ENCODE measurements at places on chromosomes 12 and 14.

DNA sequence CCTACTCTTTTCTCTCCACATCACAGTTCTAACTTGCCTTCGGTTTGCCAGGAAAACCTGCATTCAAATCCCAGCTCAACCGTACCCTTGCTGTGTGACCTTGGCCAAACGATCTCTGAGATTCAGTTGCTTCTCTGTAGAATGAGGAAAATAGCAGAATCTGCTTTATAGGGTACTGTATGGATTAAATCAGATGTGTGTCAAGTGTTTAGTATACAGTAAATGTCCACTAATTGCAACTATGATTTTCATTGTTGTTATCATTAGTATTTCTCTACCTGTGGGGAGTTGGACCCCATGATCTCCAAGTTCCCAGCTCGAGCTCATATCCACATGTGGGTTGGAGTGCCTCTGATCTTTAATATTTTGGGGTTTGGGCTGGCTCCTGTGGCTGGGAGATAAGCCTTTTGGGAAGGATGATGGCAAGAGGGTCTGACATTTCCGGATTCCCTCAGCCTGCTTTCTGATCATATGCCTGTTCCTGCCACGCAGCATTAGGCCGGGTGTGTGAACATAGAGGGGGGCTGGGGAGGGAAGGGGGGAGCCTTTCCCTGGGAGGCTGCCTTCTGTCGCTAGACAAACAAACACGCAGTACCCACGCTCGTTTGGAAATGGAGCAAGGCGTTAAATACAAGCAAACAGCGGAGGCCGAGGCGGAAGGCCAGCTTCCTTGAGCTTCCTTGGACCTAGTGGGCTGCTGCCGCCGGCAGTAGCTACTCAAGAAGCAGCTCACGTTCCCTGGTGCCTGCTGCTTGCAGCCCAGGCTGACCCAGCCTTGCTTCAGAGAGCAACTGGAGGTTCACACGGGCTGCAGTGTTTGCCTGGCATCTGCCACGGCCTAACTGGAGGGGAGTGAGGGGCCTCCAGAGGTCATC is 213.5 kb upstream of the LHX5 start:
- DNase-seq: no peak

- no peak for DNase-seq
Observed at GRCh38 chr12:19964549-19964948, 403.8 kb upstream of the PDE3A start.

- DNase-seq: no peak
Observed at GRCh38 chr14:86780876-86781510, 1212.0 kb downstream of the GALC start.

DNA sequence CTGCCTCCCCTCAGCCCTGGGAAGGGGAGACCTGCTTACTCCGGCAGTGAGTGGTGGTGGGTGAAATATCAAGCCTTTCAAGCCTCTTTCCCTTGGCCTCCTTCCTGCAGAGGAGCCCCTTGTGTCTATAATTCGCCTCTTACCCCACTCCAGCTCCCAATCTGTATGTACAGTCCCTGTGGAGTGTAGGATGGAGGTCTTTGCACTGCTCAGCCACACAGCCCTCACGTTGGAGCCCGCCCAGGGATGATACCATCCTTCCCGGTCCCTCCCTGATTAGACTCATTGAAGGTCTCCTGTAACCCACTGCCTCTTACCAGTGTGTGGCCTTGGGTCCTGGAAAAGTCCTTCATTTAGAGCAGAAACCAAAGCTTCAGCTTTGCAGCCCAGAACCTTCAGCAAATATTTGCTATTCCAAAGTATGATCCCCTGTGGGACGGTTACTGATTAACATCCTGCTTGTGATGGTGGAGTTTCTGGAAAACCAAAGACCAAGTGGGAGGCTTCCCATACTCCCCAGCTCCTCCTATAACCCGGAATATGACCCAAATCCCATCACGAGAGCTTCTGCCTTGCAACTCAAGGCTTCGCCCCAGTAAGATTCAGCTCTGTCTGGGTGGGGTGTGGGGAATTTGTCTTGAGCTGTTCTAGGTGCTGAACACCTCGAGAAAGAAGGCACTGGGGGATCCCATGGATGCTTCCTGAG is at the start of gene SERPINA10:
TSS of gene SERPINA10 (minus strand) at position 397 of the 706 bp plus-strand sequence. CDS start 2,675 bp downstream, outside the sequence.
- DNase-seq: no peak

- no peak for DNase-seq
Observed at GRCh38 chr12:85489194-85489593, 209.2 kb downstream of the ALX1 start.

- DNase-seq: no peak
Observed at GRCh38 chr14:61107869-61108493, 126.9 kb downstream of the SLC38A6 start.

- no peak for DNase-seq
Observed at GRCh38 chr14:20608383-20609110, 17.4 kb upstream of the RNASE12 start.

DNA sequence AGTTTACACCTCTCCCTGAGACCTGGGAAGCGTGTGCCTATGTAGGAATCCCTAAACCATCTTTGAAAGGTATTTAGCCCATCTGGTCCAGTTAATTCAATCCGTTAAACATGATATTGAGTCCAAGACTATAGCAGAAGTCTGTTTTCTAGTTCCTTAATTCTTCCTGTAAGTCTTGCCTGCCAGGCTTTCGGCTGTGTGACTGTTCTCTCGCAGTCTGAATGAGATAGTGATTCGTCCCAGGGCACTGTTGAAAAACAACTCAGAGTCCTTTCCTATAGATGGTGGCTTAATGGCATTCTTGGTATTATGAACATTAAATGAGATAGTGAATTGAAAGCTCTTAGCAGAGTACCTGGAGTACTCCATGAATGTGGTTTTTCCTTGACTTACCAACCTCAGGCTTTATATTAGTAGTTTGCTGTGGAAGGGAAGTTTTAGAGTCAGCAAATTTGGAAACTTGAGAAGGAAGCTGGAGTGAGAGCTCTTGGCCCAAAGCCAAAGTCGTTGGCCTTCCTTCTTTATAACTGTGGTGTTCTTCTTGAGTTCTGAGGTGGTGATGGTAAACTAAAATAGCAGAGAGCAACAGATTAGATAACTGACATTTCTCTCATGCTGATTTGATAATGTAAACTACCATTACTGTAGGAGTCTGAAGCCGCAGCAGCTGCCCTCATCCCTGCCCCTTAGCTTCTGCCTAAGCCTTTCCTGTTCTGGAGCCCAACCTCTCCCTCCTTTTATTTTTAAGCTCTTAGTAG is 76.5 kb downstream of the TGFB3 start:
- no peak for DNase-seq

- DNase-seq: no peak
Observed at GRCh38 chr14:37869633-37870032, 274.2 kb downstream of the TTC6 start.

DNA sequence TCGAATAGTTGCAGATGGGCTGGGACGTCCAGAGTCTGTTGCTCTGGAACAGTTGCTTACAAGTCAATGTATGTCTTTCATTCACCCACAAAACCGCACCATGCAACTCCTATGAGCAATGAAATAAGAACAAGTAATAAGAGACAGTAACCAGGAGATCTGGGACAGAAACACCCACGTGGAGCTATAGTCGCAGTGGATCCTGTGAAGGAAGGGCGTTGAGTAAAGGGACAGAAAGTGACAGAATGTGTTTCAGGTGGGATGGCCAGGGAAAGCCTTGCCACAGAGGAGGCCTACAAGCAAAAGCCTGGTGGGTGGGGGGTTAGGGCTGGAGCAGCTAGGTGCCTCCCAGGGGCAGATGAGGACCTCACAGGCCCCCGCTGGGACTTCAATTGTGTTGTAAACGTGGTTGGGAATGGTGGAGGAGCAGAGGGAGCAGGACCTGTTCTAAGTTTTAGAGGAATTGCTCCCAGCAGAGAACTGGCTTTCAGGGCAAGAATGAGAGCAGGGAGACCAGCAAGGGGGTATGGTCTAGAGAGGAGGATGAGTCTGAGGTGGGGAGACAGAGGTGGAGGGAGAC is 86.7 kb upstream of the FZD10 start:
- DNase-seq: no peak

- DNase-seq: peak; percentile 47
Observed at GRCh38 chr14:28494196-28494595, 272.4 kb upstream of the FOXG1 start.

GRCh38 chr12:69099201-69099837 is 140.1 kb upstream of the CPSF6 start:
- DNase-seq: no peak

DNA sequence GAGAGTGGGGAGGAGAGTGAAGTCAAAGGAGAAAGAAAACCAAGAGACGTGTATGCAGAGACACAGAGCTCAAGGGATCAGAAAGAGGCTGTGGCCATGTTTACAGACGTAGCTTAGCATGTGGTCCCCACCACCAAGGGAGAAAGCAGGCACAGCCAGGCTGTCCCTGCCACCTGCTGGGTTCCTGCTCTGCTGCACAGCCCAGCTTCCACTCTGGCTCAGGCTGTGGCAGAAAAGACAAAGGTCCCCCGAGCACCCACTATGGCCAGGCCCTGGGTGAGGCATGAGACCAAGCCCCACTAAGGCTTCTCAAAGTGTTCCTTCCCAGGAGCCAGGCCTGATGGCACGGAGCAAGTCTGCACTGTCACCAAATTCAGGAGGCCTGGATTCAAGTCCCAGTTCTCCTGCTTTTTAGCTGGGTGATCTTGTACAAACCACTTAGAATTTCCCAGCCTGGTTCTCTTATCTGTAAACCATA is 25.9 kb upstream of the COL2A1 start:
- DNase-seq: no peak

GRCh38 chr14:52455291-52456088 is 96.8 kb downstream of the TXNDC16 start:
- DNase-seq: no peak

DNA sequence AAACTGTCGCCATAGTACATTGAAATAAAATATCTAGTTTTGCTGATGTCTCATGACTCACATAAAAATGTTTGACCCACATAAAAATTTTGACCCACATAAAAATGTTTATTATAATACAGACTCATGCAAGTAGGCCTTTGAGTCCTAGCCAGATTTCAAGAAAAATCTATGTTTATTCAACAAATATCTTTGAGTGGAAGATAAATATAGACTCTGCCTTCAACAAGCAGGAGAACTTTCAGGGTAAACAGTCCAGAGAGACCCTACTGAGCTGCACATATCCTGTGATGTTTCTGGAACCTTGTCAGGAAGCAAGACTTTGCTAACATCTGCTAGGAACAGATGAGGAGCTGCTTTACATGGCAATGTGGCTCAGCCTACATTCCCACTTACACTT is 283.1 kb downstream of the MDGA2 start:
- no peak for DNase-seq

DNA sequence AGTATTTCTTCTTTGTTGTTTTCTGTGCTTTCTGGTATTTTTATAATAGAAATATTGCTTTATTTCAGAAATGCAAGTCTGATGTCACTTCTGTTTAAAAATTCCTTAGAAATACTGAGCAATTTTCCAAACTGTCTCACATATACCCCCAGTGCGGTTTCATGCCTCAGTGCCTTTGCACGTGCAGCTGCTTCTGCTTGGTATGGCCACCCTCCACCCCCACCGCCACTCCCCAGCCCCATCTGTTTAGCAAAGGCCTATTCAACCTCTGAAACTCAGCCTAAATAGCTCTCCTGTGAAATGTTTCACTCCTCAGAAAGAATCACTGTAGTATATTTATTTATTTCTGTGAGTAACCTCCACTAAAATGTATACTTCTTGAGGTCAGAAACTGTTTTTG is 52.3 kb downstream of the PPM1H start:
- DNase-seq: no peak

- DNase-seq: no peak
Observed at GRCh38 chr12:12529783-12530421, 32.8 kb downstream of the DUSP16 start.

- no peak for DNase-seq
Observed at GRCh38 chr14:82079553-82079952, 545.9 kb upstream of the SEL1L start.

DNA sequence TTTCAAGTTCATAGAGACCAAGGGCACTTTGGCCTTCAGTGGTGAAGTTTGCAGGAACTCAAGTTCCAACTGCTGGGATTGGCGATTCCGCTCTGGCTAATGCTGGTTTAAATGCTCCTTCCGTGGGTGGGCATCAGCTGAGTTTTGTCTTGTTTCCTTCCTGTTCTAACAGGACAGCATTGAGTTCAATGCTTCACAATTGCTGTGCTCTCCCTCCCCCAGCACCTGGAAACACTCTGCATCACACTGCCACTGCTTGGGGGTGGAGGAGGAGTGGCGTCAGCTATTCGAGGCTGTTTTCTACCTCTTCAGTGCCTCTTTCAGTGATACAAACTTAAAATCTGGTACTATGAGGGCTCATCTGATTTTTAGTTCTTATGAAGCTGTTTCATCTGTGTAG is 634.9 kb downstream of the FSCB start:
- no peak for DNase-seq

DNA sequence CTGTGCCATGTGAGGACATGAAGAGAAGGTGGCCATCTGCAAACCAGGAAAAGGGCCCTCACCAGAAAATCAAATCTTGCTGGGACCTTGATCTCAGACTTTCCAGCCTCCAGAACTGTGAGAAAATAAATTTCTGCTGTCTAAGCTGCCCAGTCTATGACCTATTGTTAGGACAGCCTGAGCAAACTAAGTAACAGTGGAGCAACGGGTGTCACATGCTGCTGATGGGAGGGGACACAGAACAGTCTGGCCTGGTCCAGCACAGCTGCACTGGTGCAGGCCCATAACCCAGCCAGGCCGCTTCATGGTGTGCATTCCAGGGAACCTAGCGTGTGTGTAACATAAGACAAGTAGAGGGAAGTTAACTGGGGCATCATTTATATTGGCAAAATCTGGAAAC is 42.1 kb downstream of the GRIP1 start:
- no peak for DNase-seq

DNA sequence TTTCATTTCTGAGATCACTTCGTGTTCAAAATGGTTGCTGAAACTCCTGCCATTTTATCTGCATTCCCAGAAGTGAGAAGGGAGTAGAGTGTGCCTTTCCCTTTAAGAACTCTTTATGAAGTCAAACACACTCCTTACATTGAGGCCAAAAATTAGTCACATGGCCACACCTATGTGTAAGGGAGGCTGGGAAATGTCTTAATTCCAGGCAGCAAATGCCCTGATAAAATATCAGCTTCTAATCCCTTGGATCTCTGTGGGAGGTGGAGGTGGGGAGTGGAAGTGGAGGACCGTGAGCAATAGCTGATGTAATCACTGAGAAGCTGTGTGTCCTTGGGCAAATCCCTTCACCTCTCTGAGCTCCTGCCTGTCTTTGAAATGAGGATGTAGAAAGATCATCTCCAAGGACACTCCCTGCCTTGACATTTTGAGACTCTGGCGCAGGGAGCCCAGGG is 22.7 kb upstream of the ANKRD9 start:
- DNase-seq: no peak

GRCh38 chr14:34465069-34465859 is 3.2 kb upstream of the SPTSSA start:
- no peak for DNase-seq

DNA sequence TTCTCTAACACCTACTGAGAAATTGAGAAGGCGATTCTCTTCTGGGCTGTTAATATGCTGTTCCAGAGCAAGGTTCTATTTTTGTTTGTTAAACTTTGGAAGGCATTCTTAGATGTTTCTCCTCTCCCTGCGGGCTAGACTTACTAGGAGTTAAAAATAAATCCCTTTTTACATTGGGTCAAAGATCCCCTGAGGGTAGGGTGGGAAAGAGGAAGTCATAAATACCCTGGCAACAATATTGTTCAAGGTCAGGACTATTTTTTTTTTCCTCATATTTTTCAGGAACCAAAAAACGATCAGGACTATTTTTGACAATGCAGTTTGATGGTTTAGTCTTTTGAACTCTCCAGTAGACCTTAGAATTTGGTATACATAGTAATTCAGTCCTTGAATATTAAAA is 12.0 kb upstream of the SLC2A14 start:
- no peak for DNase-seq

Measured in Panc1 (cell line).